ENCODE measurements at places on chromosomes 13 and 19.

- no peaks in the 10 kb centered on the region for H3K36me3 ChIP-seq
- H3K27me3 ChIP-seq, result no peaks in the 10 kb centered on the region
- DNase-seq, result no peak
- H3K27ac ChIP-seq, result no peak overlapping the region
These were observed 442.7 kb downstream of the OXGR1 start for GRCh38 chr13:96551546-96551945.

DNA sequence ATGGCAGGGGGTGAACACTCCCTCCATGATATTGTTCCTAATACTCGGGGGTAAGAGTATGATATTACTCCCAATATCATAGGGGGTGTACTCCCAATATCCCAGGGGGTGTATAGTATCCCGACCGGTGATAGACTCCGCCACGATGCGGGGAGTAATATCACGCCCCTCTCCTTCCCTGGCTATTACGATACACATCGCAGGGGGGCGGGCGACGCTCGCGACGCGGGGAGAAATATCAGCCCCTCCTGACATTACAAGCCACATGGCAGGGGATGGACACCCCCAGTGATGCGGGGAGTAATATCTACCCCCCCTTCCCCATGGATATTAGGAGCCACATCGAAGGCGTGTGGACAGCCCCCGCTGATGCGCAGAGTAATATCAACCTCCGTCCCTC, 3.2 kb upstream of the RGCC start:
- no peaks in the 10 kb centered on the region for H3K36me3 ChIP-seq
- H3K4me1 ChIP-seq, result no peaks in the 10 kb centered on the region
- DNase-seq, result no peak
- H3K27me3 ChIP-seq, result peaks cover 63% of the 10 kb centered on the region

DNA sequence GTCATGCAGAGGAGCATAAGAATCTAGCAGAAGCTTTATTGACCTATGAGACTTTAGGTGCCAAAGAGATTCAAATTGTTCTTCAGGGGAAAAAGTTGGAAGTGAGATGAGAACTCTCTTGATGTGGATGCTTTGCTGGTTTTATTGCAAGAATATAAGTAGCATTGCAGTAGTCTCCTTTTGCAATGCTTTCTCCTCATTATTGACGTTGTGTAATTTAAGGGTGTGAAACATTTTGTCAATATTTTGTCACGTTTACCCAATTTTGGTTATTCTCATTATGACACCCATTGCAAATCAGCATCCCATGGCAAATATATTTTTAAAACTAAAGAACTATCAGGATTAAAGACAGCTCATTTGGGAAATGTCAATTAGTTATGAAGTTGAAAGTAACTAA, 11.9 kb upstream of the LILRB5 start:
- no peak overlapping the region for H3K4me3 ChIP-seq
- peaks cover 61% of the 10 kb centered on the region for H3K27me3 ChIP-seq
- no peaks in the 10 kb centered on the region for H3K4me1 ChIP-seq
- DNase-seq, result no peak

- H3K36me3 ChIP-seq, result peaks cover 2% of the 10 kb centered on the region
- no peak overlapping the region for H3K27ac ChIP-seq
- H3K4me1 ChIP-seq, result no peaks in the 10 kb centered on the region
- H3K4me3 ChIP-seq, result no peak overlapping the region
- no peak for DNase-seq
These were observed 2265.1 kb upstream of the PCDH20 start for GRCh38 chr13:63680704-63681103.

DNA sequence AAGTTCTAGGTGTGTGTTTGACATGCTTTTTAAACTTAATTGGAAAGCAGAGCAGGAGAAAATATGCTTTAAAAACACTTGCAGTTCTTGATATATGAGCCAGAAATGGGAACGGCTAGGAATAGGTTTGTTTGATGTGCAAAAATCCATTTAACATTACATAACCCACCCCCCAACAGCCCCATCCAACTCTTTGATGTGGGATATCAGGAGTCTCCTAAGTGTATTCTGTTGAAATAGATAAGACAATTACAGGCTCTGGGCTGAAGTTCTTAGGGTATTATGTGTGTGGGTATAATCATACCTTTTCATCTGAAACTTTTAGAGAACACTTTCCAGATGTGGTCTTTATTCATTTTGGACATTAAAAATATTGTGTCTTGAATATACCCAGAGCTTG, 240.4 kb upstream of the CSNK1A1L start:
- H3K4me3 ChIP-seq, result no peak overlapping the region
- H3K4me1 ChIP-seq, result no peaks in the 10 kb centered on the region
- H3K36me3 ChIP-seq, result no peaks in the 10 kb centered on the region
- H3K27ac ChIP-seq, result no peak overlapping the region
- DNase-seq, result no peak

DNA sequence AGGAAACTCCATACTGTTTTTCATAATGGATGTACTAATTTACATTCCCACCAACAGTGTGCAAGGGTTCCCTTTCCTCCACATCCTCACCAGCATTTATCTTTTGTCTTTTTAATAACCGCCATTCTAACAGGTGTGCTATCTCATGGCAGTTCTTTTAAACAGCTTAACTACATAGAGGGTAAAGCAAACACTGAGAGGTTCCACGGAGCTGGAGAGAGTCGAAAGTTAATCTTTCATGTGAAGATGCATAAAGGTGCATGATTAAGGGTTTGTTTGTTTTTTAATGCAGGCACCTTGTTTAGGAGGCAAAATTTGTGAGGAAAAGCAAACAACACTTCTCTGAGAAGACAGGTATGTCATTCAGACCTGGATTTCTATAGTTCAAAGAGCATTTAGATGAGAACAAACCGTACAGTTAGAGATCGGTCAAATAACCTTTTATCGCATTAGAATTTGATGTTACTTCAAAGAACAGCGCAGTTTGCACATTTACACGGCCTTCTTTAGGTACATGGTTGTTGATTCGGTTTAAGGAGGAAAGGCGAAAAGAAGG, 193.9 kb downstream of the RBM26 start:
- no peak overlapping the region for H3K27ac ChIP-seq
- no peaks in the 10 kb centered on the region for H3K36me3 ChIP-seq
- no peak for DNase-seq
- peaks cover 11% of the 10 kb centered on the region for H3K4me1 ChIP-seq
